ENCODE measurements at places on chromosomes 3 and 15.

GRCh38 chr3:78894787-78895186 lies 873.0 kb downstream of the ROBO1 start:
- DNase-seq, result no peak

GRCh38 chr3:127824151-127824825 lies 2.0 kb upstream of the MGLL start:
- DNase-seq, result no peak

DNA sequence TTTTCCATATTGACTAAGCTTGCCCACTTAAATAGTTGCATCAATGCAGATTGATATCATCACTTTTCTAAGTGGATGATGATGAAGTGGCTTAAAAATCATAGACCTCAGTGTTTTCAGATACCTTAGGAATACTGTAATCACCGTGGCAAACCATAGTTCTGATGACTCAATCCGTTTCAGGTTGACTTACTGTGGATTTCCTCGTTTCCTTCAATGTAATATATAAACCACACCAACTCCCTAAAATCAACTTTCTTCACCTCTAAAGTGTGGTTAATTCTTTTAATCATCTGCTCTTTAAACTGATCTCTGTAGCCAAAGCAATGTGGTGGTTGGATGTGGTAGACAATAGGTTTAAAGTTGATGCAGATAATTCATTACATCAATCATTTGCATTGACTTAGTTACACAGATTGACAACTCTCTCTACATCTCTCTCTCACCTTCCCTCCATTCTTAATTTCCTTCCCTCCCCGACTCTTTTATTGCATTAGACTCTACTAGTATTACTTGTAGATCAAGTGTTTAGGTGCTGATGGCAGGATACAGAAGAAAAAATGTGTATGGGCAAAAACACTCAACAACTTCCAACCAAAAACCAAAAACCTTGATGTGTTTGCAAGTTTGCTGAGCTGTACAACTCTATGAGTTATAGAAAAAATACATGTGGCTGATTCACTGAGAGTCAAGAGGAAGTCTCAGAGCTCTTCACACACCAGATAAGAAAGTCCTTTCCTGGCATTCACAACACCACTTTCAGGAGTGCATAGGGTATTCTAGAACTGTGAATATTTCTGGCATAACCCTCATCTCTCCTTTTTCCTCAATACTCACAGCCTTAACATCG lies 243.5 kb downstream of the NFKBIZ start:
- no peak for DNase-seq

DNA sequence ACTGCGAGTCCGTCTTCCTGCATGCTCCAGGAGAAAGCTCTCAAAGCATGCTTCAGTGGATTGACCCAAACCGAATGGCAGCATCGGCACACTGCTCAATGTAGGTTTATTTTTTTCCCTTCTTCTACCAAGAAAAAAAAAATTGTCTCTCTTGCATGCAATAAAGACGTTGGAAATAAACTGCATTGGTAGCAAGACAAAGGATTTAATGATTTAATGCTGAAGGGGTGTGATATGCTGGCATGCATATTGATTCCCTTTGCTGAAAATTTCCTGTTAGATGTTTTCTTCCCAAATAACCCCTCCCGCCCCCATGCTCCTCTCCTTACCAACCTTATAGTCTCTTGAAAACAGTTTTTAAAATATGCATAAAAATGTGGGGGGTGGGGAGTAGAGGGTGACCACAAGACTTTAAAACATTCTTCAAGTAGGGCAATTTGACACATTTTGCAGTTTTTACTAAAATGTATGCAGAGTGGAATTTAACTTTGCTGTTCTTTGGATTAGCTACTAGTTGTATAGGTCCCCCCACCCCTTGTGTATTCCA lies 799 bp downstream of the RARB start:
- DNase-seq, result no peak

DNA sequence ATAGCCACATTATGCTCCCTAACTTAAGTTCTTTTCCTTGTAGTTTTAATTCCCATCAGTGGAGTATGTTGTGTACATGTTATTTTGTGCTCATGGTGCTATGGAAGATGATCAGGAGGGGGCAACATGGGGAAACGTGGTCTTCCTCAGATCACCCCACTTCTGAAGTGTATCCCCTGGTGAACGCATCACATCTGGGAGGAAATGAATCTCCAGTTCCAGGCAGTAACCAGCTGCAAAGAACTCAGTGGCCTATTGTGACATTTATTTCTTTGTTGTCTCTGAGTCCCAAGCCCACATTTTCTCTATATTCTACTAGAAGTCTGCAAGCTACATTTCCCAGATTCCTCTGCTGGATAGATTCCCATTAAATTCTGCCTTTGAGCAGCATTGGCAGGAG lies 217.0 kb downstream of the SATB1 start:
- DNase-seq, result no peak

- no peak for DNase-seq
Measured at GRCh38 chr15:70879401-70879800, 12.8 kb downstream of the THAP10 start.

GRCh38 chr3:194874783-194875182 lies 189.1 kb downstream of the FAM43A start:
- no peak for DNase-seq

- peak; percentile 21 for DNase-seq
Measured at GRCh38 chr3:52805270-52806039, 10.9 kb downstream of the ITIH3 start.

DNA sequence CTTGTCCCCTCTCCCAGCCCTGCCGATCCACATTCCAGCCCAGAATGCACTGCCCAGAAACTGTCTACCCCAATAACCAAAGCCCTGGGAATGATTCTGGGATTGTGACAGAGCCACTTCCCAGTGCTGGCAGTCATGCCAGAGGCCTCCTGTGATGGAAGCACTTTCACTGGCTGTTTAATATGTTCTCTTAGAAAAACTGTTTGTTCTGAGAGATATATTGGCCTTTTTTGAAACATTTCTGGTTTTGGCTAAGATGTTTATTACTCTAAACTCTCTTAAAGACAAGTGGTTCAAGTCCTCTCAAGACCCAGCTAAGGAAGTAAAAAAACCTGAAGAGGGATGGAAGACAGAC lies 74.0 kb upstream of the HACD2 start:
- DNase-seq, result no peak

GRCh38 chr3:178479860-178480259 lies 56.4 kb upstream of the KCNMB2 start:
- peak; percentile 51 for DNase-seq

GRCh38 chr3:172627057-172627809 lies 83.6 kb downstream of the NCEH1 start:
- DNase-seq, result no peak

DNA sequence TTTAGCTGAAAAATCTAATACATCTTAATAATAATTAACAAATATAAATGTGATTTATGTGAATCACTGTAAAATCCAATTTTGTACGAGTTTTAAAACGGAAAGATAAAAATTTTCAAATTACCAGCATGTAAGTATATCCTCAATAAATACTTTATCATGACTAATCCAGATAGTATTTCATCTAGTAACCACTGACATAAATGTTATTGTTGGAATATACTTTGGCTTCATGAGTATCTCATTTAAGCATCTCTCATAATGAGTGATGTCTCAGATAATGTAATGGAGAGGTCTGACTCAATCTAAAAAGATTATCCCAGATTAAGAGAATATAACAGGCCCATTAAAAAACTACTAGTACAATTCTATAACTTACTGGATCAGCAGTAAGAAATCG lies 216.3 kb downstream of the STAG1 start:
- DNase-seq, result no peak

DNA sequence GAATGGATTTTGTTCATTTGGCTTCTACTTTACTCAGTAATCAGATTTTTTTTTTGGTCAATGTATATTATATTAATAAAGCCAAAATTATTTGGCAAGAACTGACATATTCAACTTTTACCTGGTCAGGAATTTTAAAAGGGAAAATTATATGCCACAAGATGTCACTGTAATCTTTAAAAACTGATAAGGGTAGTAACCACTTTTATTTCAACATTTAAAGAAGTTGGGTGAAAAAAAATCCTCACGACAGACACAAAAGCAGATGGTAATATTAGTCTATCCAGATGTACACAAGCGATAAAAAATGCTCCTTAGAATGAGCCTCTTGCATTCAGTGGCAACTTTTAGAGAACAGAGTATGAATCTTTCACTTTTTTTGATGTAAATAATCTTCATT lies 101.9 kb downstream of the SERPINI1 start:
- DNase-seq, result no peak

DNA sequence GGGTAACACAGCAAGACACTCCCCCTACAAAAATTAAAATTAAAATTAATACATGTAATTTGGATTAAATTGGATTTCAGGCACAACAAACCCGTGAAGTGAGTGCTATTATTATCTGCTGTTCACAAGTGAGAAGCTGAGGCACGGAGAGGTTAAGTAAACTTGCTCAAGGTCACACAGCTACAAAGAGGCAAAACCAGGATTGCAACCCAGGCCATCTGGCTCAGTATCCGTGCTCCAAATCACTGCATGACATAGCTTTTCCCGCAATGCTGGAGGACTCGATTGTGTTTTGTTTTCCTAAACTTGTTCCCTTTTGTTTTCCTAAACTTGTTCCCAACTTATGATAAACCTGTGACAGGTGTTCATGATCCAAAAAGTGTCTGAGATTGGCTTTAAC lies 19.9 kb upstream of the C15orf39 start:
- DNase-seq, result no peak

DNA sequence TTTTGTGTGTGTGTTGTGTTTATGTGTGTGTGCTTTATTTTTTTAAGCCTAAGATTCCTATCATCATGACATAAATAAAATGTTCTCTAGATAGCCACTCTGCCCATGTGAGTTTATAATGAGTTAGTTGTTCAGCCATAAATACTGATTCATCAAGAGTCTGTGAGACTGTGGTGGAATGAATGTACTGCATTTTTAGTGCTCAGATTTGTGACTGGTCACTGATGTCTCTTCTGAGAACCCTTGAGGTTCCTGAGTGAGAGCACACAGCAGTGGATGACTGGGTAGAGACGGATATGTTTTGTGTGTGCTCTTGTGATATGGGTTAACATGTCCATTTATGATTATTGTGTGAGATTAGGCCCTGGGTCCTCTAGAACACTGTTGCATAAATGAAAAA lies 51.2 kb downstream of the SETD5 start:
- DNase-seq, result no peak

DNA sequence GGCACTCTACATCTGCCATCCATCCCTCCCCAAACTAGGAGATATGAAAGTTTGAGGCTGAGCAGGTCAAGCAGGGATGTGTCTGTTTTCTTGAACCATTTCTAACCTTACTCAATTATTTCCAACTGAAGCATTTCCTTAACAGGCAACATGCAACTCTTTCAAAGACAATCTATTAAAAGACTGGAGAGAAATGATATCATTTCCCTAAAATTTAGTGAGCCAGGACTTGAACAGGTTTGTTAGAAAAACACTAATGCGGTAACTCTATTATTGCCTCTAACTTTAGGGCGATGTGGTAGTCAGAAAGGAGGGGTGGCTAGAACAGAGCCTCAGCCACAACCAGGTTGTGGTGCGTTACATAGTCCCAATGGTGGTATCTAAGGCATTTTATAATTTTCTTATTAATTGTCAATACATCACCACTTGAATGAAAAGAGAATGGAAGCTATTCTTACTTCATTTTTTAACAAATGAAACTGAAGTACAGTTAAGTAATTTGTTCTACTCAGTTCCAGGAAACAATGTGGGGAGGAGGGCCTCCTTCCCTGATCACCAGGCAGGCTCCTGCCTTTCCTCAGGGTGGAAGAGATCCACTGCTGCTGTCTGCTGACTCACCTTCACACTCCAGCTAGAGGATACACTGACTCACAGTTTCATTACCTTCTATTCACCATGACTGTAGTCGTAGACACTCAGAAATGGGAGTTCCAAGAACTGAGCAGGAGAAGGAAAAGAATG lies 22.8 kb downstream of the MYO1E start:
- DNase-seq, result no peak

DNA sequence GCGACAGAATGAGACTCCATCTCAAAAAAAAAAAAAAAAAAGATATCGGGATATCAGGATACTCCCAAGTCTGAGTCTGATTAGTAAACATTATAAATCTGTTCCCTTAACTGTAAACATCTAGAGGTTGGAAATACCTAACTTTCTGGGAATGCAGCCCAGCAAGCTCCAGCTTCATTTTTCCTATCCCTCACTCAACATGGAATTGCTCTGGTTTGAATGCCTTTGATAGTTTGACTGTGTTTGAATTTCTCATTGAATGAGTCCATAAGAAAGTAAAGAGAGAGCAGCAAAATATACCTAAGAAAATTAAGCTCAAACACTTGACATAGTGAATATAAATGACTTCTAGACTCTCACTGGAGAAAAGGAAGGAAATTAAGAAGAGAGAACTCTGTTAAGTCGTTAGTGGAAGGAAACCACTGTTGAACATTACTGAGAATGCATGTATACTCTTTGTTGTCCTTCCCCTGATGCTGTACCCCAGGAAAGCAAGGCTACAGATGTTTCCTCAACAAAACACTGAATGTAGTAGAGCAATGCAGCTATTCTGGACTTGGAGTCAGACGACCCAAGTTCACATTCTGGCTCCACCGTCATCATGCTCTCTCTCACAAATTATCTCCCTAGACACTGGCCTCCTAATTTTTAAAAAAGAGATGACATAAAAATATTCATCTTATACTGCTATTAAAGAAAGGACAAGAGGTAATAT lies 62.4 kb downstream of the CD200 start:
- no peak for DNase-seq

DNA sequence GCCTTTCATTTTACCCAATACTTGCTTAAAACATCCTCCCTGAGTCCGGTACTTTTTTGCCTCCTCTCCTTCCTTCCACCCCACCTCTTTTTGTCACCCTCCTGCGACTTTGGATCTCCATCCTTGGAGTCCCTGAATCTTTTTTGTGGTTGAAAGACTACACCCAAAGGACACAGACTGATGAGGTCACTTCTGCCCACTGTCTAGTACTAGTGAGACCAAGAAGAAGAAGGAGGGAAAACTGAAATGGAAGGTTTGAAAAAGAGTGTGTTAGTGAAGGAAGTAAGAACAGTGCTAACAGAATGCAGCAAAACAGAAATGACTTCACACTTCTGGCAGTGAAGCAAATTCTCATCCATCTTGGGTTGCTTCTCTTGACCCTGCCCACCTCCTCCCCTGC lies 6.6 kb downstream of the B3GNT5 start:
- no peak for DNase-seq

DNA sequence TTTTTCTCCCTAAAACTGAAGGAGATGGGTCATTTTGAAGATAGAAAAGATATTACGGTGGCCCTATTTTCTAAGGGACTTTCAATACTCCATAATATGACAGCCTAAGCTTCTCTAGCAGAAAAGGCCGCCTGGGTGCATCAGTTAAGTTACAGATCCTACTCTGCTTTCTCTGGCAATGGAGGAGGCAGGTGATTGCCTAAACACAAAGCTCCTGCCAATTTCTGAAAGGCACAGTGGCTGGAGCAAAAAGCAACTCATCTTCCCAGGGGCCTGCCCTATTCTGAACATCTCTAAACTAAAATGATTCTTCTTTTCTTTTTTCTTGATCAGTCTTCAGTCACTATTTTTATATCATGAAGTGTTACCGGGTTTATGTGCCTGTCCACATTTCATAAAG lies 276.7 kb downstream of the CNTN4 start:
- peak; percentile 79 for DNase-seq

DNA sequence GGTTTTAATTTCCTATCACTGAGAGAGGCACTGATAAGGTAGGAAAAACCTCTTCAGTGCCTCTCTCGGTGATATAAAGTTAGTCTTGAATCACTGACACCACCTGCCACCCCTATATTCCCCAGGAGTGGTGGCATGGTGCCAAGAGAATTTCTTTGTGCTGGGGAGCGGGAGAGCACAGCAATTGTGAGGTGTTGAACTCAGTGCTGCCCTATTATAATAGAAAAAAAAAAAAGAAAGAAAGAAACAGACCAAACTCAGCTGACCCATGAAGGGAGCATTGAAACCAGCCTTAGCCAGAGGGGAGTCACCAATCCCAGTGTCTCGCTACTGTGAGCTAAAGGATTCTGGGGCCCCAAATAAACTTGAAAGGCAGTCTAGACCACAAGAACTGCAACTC lies 201.4 kb upstream of the STT3B start:
- DNase-seq, result no peak

All from G401 (cell line).